Spinal cord (tissue), 10 donors: ENCODE measurements at places on chromosomes 12 and 14.

DNA sequence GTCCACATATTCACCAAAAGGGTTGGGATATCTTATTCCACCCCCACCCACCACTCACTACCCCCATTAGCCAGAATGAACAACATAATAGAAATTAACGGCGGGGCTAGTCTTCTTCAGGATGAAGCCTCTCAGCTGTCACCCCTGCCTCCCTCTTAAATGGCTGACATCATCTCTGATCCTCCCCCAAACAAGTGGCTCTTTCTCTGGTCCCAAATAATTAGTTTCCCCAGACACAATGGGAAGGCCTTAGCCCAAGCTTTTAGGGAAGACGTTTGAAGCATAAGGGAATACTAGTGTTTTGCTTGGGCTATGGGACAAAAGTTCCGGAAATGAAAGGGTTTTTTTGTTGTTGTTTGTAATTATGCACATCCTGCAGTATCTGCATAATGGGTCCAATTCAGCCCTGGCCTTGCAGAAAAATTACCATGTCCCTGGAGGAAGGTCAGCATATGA is 13.8 kb downstream of the STON2 start:
- no peak for DNase-seq

- DNase-seq, result no peak
These were observed 149.0 kb downstream of the NAV3 start for GRCh38 chr12:77979597-77980250.

DNA sequence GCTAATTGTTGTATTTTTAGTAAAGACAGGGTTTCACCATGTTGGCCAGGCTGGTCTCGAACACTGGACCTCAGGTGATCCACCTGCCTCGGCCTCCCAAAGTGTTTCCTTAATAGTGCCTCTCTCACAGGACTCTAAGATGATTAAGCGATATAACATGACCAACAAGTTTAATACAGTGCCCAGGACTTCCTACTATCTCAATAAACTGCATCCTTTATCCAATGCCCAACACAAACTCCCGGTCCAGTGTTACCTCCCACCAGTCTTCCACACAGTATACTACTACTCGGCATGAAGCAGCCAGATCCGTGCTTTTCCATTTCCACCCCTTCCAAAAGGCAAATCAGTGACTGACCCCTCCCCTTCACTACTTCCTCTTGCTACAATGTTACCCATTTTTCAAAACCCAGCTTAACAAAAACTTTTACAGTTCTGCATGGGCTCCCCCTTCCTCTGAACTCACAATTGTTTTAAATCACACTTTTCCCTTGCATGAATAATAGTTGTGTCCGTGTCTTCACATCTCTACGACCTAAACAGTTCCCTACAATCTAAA is 900 bp downstream of the NOP2 start:
- DNase-seq, result no peak

GRCh38 chr12:27711317-27711682 is 668 bp downstream of the MRPS35 start:
- DNase-seq, result no peak

DNA sequence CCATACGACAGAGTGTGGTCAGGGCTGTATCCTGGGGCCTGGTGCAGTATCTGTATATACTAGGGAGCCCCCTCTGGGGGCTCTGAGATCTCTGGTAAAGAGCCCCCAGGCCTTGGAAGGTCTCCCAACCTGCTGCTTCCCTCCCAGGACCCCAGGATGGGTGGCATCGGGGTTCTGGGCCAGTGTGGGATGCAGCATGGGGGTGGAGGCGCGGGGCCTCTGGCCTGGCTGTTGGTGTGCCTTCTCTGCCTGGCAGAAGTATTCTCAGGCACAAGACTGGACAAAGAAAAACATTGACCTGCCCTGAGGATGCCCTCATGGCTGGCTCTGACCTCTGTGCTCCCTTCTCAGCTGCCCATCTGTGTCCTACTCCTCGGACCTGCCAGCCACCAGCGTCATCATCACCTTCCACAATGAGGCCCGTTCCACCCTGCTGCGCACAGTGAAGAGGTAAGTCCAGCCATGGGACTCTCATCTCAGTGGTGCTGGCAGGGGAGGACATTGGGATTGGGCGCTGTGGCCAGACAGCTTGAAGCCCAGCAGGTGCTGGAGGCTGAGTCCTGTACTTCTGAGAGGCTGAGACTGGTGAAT is 64.5 kb downstream of the GALNT16 start:
- DNase-seq, result no peak

DNA sequence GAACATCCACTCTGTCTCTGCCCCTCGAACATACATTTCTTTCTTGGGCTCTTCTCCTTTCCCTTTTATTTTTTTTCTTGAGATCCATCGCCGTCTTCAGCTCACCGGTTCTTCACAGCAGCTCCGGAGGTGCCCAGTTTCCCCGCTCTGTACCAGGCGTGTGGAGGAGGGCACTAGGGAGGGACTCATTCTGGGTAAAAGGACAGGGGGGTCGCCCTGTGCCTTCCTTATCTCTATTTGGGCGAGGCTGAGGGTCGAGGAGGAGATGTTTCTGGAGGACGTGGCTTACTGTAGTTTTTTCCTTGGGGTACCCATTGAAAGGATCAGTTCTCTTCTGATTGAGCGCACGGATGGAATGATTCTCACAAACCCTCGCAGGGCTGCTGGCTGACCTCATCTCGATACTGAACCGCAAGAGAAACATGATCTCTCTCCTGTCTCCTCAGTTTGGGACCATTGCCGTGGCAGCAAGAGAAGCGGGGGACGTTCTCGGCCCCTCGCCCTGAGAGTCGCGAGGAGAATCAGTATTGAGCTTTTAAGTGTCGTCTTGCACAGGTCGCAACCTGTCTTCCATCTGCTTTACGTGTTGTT is 386 bp downstream of the LIN52 start:
- DNase-seq, result no peak

GRCh38 chr12:11954181-11954580 is 116.6 kb upstream of the BCL2L14 start:
- no peak for DNase-seq

- DNase-seq, result no peak
These were observed 311.6 kb downstream of the LRIG3 start for GRCh38 chr12:58608711-58609110.

GRCh38 chr12:25074954-25075353 is 120.0 kb downstream of the DNAI7 start:
- no peak for DNase-seq

GRCh38 chr12:124337622-124338021 is 42.7 kb downstream of the RFLNA start:
- DNase-seq, result peak; percentile 28

DNA sequence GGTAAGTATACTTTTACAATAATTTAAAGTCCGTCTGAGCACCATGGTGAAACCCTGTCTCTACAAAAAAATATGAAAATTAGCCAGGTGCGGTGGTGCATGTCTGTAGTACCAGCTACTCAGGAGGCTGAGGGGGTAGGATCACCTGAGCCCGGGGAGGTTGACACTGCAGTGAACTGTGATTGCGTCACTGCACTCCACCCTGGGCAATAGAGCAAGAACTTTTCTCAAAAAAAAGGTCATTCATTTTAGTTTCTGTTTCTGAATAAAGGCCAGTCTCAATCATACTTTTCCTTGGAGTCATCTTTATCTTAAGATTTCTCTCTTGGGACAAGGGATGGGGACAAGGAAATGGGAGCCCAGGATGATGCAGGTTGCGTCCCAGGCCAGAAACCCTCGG is 12.9 kb downstream of the ANKRD13A start:
- DNase-seq, result no peak

GRCh38 chr14:98954349-98955000 is 317.5 kb downstream of the BCL11B start:
- no peak for DNase-seq

- DNase-seq, result no peak
These were observed 91.9 kb downstream of the PCNX1 start for GRCh38 chr14:70999117-70999516.

DNA sequence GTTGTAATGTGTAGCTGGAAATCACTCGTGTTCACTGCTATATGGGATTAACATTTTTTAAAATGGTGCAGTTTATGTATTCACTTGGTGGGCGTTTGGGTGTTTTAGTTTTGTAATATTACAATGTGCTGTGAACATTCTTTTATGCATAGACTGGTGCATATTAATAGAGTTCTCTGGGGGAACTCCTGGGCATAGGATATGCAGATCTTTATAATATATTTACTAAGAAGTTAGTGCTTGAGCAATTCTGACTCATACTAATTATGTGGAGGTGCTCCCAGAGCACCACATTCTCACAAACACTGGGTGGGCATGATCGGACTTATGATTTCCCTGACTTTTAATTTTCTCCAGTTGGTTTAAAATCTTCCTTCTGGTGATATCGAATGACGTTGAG is 342.3 kb downstream of the PDZRN4 start:
- DNase-seq, result no peak

- no peak for DNase-seq
These were observed 1143.6 kb downstream of the TMEM121 start for GRCh38 chr14:106670011-106670410.

DNA sequence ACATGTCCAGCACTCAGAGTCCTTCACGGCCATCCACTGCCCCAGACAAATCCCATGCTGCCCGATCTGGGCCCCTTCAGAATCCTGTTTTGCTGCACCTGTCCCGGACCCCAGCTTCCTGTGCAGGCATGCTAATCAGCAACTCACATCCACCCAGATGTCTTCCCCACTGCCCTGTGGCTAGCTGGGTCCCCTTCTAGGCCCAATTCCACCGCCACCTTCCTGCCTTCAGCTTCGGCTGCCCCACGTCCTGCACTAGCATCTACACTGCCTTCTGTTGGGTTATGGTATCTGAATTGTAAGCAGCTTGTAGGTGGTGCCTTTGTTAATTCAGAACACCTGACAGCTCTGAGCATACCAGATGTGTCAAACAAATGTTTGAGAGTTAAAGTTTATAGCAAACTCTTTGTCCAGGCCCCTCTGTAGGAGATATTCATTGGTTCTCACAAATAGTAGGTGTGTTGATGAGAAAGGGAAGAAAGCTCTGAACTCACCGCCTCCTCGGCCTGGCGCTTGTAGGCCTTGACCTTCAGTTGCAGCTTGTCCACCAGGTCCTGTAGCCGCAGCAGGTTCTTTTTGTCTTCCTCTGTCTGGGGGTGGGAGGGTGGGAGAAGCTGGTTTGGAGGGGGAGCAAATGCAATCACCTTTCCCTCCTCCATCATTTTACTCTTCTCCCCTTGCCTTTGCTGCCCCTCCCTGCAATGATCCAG is 6.0 kb downstream of the CMTM5 start:
- DNase-seq, result no peak

- no peak for DNase-seq
These were observed 54.5 kb downstream of the C12orf75 start for GRCh38 chr12:105384916-105385535.

DNA sequence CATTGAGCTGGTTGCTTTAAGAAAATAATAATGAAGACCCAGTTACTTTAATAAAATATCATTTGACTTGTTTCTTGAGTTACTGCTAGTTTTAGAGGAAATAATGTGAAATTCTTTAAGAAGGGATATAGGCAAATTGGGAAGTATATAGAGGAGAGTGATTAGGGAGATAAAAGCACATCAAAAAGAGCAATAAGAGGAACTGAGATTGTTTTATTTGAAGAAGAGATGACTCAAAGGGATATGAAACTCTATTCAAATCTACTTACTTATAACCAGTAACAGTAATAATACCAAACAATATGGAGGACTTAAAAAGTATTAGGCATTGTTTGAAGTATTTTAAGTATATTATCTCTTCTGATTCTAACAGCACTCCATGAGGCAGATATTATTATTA is 37.1 kb downstream of the LRRK2 start:
- no peak for DNase-seq

DNA sequence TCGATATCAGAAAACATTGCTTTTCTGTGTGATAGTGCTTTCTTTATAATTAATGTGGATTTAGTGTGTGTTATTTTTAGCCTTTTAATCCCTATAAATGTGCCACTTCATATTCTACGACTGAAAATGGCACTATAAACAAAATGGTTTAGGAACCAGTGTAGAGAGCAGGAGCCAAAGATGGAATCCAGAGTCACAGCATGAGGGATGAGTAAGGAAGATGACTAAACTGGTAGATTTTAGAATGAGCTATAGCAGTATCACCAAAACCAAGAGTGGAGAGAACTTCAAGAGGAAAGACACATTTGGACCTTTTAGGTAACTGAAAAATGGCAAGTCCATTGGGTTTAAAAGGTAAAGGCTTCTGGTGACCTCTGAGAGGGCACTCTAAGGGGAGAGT is 887.2 kb downstream of the NRXN3 start:
- DNase-seq, result no peak

DNA sequence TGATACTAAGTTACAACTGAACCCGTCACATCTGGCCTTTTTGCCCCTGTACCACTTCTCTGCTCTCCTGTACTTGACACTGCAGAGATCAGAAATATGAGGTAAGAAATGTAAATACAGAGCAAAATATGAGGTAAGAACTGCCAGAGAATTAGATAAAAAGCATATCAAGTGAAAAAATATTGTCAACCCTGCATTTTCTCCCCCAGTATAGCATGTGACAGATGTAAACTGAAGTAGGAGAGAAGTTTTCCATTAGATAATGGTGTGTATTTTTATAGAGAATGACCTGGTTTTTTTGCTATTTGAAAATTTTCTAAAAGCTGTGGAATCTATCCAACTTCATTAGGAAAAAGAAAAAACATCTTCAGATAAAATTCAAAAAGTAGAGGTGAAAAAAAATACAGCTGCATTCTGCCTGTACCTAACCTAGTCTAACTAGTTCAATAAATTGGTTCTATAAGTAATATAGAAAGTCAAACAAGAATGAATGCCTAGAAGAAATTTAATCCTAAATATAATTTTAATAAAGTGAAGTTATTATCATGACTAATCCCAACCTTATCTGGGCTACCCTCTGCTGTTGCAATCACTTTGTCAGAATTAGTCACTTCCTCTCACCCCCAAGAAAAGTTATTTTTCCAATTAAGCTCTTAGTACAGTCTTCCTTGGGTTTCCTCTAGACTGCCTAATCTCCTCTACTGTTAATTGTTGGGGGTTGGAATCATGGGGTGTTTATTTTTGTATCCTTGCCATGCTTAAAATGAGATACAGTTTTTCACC is 210.0 kb downstream of the RASSF9 start:
- no peak for DNase-seq

GRCh38 chr12:55694651-55695050 is 13.1 kb downstream of the ITGA7 start:
- no peak for DNase-seq

DNA sequence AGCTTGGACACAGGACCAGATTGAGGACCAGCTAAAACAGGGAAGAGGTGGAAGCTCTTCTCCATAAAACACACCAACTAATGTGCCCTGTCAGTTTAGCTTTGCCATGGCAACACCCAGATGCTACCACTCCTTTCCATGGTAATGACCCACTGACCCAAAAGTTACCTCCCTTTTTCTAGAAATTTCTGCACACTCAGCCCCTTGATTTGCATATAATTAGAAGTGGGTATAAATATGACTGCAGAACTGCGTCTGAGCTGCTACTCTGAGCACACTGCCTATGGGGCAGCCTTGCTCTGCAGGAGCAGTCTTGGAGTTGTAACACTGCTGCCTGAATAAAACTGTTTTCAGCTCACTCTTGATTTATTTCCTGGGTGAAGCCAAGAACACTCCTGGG is 3.2 kb upstream of the TDG start:
- no peak for DNase-seq

- no peak for DNase-seq
These were observed 1.6 kb downstream of the NAB2 start for GRCh38 chr12:57090490-57090889.

- no peak for DNase-seq
These were observed 1217.4 kb upstream of the FLRT2 start for GRCh38 chr14:84312551-84312950.
